MG63 (cell line): ENCODE measurements at places on chromosomes 13 and 19. TPM values are rescaled to one million over a fixed set of nuclear protein-coding genes. Genes with fewer than 3 reads are reported as not detected.

The PRRG2 gene
- 0.20 TPM in 1 of 2 replicates, not detected in the other for total RNA-seq

GRCh38 chr13:28099396-28100149, 803 bp downstream of the FLT3 start:
- DNase-seq = no peak

The CARD8 gene
- 8.3 and 17.5 TPM in 2 replicates for total RNA-seq

- no peak for DNase-seq
Measured at GRCh38 chr19:31315652-31316051, 33.6 kb downstream of the TSHZ3 start.

DNA sequence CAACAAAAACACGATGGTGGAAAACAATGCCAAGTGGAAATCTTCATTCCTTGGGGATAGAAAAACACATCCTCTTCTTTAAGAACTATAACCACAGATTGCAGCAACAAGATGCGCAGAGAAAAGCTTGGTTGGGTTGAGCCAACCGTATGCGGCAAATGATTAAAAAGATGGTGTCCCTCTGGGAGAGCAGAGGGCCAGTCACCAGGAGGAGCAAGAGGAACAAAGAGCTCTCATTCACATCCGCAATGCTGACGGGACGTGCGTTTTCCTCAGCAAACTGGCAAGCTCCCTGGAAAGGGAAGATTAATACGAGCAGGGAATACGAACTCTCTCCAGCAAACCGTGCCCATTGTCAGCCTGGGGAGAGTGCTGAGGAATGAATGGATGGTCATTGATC, 141.6 kb downstream of the KATNAL1 start:
- DNase-seq = no peak

DNA sequence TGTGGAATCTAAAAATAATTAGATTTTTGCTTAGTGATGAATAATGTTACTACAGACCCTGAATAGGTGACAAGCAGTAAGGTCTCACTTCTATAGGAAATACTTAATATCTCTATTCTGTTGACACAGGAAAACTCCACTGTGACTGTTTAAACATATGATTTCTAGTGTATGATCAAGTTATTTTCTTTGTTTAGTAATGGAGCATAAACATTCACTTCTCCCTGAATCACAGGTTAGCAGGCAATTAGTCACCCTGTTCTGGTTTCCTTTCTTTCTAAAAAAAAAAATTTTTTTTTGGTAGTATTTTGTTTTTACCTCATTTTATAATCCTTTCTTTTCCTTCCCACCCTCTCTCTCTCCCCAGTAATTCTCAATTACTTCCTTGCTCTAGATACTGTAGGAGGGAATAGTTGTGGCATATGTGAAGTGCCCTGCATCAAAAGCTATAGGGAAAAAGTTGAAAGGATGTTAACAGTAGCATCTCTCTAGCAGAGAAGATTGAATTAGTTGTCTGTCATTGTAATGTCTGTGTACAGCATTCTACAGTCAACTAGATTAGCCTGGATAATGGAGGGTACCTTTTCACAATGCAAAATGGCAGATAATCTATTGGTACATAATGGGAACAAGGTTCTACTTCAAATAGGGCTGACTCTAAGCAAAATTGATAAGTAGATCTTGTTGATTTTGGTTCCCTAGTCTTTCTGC, 3.5 kb downstream of the HS6ST3 start:
- DNase-seq = no peak
